ENCODE measurements at places on chromosomes 3 and 15.

DNA sequence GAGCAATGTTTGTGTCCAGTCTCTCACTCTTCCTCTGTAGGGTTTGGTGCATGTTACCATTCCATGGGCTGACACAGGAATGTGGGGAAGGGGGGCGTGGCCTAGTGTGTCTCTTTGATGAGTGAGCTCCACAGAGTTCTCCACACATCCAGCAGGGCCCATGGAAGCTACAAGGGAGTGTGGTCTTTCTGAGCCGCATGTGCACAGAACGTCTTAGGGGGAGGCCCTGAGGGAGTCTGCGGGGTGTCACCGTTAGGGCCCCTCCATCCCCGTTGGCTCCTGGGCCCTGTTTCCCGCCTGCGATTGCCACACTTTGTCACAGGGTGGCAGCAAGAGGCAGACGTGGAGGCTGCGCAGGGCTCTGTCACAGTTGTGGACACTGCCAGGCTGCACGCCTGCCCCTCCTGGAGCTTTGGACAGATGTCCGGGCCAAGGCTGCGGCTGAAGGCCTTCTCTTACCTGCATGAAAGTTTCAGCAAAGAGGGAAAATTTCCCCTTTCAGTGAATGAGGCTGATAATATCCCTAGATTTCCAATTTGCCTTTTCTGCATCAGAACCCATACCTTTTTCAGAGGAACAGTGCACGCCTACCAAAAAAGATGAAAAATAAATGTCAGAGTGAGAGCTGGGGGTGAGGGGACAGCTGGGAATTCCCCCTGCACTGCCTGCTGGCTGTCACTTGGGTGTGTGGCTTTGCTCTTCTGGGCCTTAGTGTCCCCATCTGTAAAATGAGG is 24.3 kb downstream of the CACNA2D3 start:
- DNase-seq: peak; percentile 13

- peak; percentile 8 for DNase-seq
Measured at GRCh38 chr15:92653836-92654539, 1.6 kb downstream of the FAM174B start.

GRCh38 chr3:48738144-48738536 is 21.1 kb upstream of the IP6K2 start:
- no peak for DNase-seq

DNA sequence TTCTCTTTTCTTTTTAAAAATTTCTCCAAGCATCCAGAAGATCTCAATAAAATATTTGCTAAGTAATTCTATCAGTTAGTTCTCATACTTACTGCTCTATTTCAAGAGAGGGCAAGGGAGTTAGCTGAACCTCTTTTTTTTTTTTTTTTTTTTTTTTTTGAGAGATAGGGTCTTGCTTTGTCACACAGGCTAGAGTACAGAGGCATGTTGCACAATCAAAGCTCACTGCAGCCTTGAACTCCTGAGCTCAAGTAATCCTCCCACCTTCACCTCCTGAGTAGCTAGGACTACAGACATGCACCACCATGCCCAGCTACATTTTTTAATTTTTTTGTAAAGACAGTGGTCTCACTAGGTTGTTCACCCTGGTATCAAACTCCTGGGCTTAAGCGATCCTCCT is 21.4 kb downstream of the HDC start:
- no peak for DNase-seq

GRCh38 chr3:155979746-155980145 is 109.3 kb downstream of the GMPS start:
- DNase-seq: no peak

DNA sequence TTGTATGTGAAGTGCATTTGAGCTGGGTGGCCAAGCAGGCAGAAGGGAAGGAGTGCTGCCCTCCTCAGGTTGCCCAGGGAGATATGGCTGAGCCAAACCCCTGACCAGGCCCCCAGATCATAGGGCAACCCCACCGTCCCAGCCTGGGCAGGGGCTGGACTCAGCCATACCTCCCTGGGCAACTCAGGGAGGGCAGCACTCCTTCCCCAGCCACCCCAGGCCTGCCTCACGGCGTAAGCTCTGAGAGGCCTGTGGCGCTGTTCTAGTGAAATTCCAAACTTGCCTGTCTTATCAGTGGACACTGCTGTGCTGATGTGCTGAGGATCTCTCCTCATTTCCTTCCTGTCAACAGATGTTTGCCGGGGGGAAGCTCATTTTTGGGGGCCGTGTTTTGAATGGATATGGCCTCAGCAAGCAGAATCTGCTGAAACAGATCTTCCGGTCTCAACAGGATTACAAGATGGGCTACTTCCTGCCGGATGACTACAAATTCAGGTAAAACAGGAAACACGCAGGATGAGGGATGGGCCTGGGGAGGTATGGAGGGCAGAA is 57.6 kb upstream of the FGD5 start:
- no peak for DNase-seq

DNA sequence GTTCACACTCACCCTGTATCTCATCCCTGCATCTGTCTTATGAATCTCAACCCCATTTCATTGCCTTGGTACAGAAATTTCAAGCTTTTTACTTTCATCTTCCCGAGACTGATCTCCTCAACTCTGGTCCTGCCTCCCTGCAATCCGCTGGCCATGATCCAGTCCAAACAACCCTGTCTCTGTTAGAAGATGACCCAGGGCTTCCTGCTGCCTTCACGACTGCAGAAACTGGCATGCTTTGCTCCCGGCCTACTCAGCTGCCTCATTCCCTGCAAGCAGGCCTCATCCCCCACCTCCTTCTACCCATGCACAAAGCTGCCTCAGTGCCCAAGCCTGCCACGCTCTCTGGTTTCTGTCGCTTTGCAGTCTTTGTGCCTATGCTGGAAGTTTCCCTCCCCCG is 12.4 kb downstream of the HES1 start:
- DNase-seq: no peak

DNA sequence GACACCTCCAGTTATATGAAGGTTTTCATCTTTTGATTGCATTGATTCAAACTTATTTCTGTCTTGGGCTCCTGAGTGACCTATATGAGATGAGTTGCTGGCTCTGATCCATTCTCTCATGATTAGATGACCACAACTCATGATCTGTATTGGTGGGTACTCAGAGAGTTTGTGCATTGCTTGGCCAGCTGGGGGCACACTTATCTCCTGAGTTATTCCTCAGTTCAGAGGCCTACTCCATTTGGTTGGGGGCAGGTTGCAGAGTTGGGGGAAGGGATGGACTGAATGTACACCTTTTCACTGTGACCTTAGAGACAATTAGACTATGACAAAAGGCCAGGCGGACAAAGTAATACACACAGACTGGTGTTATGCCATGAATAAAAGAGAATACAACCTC is 166.2 kb upstream of the SEMA6D start:
- no peak for DNase-seq

DNA sequence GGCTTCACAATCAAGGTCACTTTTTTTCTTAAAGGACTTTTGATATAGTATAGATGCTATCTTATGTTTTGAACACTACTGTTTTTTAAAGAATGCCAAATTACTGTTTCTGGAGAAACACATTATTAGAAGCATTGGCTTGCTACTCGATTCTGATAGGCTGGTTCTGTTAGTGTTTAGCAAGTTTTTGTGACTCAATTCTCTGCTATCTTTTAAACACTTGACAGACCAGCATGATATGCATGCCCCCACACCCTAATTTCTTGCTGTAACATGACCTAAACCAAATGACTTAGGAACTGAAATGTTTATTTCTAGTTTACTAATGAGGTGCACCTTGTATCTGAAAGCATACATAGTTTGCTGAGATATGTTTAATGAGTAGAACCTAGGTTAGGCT is 5.5 kb upstream of the IL20RB start:
- DNase-seq: peak; percentile 54

DNA sequence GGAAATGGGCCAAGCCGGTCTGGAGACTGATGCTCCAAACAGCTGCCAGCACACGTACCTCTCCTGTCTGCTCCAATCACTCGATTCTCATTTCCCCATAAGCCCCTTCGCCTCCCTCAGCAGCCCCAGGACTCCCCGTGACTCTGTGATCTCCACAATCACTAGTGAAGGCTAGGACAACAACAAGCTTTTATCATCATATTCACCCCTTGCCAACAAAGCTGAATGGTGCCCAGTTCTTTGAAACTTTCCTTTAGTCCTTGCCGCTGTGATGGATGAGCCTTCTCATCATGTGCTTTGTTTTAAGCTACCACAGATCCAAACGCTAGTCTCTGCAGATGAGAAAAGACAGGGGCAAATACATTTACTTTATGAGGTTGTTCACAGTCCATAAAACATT is 242.0 kb downstream of the SV2B start:
- no peak for DNase-seq
